ENCODE measurements at places on chromosomes 11 and 22.

- DNase-seq = no peak
Measured at GRCh38 chr11:120827820-120828219, 196.1 kb upstream of the TBCEL start.

GRCh38 chr11:57547854-57548377 lies 10.5 kb downstream of the SMTNL1 start:
- DNase-seq = no peak

- DNase-seq = no peak
Measured at GRCh38 chr11:29312812-29313211, 704.0 kb downstream of the KCNA4 start.

DNA sequence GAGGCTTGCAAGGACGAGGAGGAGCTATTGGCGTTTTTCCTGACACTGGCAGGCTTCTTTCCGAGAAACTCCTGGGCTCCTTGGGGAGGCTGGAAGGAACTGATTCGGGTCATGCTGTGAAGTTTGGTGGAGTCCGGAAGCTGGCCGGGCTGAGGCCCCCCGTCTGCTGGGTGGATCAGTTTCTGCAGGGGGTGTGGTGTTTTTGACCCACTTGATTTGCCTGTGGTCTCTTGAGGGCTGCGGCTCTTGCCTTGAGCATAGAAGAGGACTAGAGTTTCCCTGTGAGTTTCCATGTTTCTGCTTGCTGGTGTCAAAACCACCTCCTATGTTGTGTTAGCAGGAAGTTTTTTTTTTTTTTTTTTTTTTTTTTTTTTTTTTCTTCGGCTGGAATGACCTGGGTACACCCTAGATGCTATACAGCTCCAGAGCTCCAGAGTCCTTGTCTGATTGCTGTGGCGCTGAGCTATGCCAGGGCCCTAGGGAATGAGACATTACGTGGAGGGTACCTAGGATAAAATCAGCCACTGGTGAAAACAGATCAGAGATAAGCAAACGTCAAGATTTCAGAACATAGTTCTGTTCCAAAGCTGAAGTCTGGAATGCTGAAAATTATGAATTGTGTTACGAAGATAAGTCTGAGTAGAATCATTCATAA lies 728 bp downstream of the TBC1D22A start:
- no peak for DNase-seq

GRCh38 chr11:842370-843002 lies at the start of the genes POLR2L and TSPAN4:
POLR2L (minus strand) TSS chr11:842529; CDS start chr11:842508, 21 bp downstream.
TSPAN4 (plus strand) TSS chr11:842852; CDS start chr11:850305, 7,453 bp downstream.
- peak; percentile 94 for DNase-seq

- no peak for DNase-seq
Measured at GRCh38 chr22:16954060-16954403, 54.0 kb downstream of the GAB4 start.

GRCh38 chr11:61971248-61972111 lies 4.0 kb upstream of the FTH1 start:
- peak; percentile 56 for DNase-seq

GRCh38 chr11:125842321-125842948 lies 9.3 kb downstream of the PATE4 start:
- DNase-seq = no peak

DNA sequence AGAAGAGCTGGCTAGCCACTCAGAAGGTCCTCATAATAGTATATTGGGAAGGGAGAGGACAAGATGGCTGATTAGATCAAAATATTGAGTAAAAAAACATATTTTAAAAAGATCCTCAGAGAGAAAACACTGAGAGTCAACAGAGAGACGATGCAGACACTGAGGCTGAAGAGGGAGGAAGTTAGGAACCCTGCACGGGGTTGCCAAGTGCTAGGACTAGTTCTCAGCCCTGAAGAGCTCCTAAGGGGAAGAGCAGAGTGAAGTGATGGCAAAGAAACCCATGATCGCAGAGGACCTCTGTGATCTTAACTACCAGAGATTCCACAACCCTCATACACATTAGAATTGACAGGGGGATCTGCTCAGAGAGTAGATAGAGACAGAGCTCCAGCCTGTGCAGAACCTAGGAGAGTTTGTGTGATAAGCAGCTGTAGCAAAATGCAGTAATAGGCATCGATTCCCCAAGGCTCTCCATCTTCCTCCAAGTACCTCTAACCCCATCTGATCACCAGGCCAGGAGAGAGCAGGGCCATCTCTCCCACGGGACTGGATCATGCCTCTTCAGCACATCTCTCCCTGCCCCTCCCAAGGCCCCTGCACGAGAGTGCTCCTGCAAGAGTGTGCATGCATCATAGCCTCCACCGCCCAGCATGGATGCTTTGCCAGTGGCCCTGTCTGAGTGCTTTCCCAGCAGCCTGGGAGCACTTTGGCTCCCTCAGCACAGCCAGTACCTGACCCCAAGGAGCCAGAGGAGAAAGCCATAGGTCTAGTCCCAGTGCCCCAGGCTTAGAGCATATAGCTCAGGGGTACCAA lies 41.2 kb upstream of the ARL14EP start:
- DNase-seq = no peak

- DNase-seq = no peak
Measured at GRCh38 chr11:88508418-88508758, 170.9 kb upstream of the CTSC start.

GRCh38 chr11:7538031-7538430 lies 24.2 kb downstream of the PPFIBP2 start:
- no peak for DNase-seq

DNA sequence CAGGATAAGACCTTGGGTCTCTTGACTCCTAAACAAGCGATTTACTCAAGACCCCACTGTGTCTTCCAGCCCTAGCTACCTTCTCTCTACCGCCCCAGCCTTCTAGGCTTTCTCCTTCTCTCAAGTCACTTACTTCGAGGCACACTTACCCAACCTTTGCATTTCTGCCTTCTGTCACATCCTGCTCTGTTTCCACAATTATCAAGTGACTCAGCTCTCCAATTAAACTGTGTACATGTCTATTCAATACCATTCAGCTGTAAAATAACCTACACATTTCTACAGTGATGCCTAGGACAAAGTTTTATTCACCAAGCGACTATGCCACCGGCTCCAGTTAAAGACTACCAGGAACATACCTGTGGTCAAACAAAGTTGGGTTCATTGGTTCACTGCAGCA lies 69.0 kb downstream of the LARGE1 start:
- DNase-seq = no peak

- peak; percentile 90 for DNase-seq
Measured at GRCh38 chr11:75768112-75768908, at the start of gene DGAT2. DGAT2 (plus strand) TSS chr11:75768778; CDS start chr11:75768992, 214 bp downstream.

DNA sequence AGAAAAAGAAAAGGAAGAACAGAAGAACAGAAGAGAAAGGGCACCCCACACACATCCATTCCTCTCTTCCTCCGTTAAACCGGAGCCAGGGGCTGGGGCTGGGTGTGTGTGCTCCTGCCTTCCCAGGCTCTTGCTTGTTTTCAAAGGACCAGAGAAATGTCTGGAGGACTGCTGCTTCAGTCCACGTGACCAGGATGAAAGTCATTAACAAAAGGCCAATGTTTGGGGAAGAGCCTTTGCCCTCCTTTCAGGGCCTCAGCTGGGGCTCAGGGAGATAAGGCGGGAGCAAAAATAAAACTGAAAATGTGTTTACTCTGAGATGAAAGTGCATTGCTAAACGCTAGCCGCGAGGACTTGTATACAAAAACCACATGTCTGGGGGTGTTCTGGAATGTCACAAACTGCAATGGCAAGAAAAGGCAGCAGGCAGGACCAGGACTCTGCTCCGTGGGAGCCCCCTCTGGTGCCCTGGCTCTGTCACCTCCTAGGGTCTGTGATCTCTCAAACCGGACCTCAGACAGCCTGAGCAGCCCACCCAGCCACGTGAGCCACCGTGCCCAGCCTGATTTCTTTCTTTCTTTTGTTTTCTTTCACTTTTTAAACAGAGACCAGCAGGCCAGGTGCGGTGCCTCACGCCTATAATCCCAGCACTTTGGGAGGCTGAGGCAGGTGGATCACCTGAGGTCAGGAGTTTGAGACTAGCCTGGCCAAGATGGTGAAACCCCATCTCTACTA lies 31.6 kb upstream of the MYH9 start:
- DNase-seq = no peak

- no peak for DNase-seq
Measured at GRCh38 chr11:71446942-71447688, 1.1 kb downstream of the DHCR7 start.

GRCh38 chr22:22815397-22816170 lies 72.0 kb upstream of the IGLL5 start:
- no peak for DNase-seq

DNA sequence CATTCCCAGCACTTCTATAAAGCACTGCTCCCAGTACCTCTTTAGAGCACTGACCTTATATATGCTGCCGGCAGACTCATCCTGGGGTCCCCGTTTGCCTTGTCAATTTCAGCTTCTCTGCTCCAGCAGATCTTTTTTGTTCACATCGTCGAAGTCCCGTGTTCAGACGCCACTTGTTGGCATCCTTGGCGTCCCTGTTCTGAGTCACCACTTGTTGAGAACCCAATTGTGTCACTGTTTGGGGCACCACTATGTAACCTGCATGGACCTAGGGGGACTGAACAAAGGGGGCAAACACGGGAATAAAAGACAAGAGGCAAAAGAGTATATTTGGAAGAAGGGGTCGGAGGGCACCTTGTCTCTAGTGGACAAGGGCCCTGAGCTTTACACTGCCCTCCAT lies 25.5 kb downstream of the OR10A6 start:
- no peak for DNase-seq

DNA sequence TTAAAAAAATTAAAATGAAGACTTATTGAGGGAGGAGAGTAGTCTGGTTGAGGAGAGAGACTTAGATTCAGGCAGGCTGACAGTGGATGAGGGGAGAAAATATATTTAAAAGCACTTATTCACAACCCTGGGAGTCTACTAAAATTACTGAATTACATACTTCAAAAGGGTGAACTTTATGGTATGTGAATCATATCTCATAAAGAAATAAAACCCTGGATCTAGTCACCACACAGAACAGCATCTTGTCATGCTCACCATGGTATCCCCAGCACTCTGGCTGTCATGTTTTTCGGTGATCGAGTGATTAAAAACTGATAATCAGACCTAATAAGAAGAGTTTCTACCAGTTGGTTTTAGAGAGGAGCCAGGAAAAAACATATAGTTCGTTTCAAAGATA lies 11.0 kb downstream of the TEAD1 start:
- no peak for DNase-seq

- no peak for DNase-seq
Measured at GRCh38 chr11:124736736-124737135, 3.0 kb upstream of the NRGN start.

DNA sequence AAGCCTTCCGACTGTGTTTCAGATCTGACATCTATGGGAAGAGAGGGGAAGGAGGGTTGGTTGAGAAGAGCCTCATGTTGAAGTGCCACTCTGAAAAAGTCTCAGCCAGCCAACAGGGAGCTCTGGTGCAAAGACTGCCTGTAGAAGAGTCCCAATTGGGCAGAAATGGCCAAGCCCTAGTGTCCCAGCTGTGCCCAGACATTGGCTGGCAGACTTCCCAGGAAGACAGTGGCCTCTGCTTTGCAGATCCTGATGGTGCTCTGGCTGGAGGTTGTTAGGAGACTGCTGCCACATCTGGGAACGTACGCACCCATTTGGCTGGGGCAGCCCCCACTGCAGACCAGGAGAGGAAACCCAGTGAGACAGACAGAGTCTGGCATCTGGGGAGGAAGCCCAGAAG lies 3.2 kb upstream of the PLA2G3 start:
- DNase-seq = no peak

- DNase-seq = no peak
Measured at GRCh38 chr22:46480396-46480795, 57.0 kb downstream of the CELSR1 start.

GRCh38 chr11:119323532-119324033 lies 6.7 kb upstream of the MCAM start:
- DNase-seq = peak; percentile 66

GRCh38 chr22:29445508-29445907 lies 7.1 kb downstream of the RFPL1 start:
- DNase-seq = no peak

DNA sequence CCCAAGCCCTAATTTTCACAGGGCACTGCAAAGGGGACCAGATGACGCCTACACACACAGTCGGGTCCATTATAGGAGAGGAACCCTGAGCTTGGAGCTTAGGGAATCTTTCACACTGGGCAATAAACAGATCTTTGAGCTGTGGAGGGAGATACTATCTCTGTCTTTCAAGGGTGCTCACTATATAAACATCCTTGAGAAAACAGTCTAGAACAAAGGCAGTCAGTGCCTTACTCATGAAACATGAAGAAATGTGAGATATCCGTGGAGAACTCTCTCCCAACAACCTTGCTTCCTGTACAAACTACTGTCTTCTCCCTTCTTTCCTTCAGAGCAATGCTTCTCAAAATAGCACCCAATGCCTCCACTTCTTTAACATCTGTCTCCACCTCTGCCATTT lies 109.0 kb upstream of the APOA1 start:
- DNase-seq = no peak

GRCh38 chr22:46801331-46801811 lies 38.9 kb downstream of the TBC1D22A start:
- DNase-seq = no peak

GRCh38 chr11:67272327-67273259 lies 6.3 kb downstream of the GRK2 start:
- DNase-seq = no peak

- DNase-seq = no peak
Measured at GRCh38 chr11:58164389-58164788, 24.5 kb upstream of the OR9Q2 start.

- DNase-seq = peak; percentile 71
Measured at GRCh38 chr22:46726066-46726985, 11.7 kb downstream of the CERK start.
